ENCODE measurements at places on chromosomes 13 and 19.
A peak's percentile ranks its signal among the peaks of the same experiment; 100 is the strongest.

- no peak for DNase-seq
Observed at GRCh38 chr13:73416093-73416492, 357.3 kb downstream of the KLF5 start.

GRCh38 chr19:47444388-47444821 lies 25.1 kb upstream of the MEIS3 start:
- peak; percentile 50 for DNase-seq

DNA sequence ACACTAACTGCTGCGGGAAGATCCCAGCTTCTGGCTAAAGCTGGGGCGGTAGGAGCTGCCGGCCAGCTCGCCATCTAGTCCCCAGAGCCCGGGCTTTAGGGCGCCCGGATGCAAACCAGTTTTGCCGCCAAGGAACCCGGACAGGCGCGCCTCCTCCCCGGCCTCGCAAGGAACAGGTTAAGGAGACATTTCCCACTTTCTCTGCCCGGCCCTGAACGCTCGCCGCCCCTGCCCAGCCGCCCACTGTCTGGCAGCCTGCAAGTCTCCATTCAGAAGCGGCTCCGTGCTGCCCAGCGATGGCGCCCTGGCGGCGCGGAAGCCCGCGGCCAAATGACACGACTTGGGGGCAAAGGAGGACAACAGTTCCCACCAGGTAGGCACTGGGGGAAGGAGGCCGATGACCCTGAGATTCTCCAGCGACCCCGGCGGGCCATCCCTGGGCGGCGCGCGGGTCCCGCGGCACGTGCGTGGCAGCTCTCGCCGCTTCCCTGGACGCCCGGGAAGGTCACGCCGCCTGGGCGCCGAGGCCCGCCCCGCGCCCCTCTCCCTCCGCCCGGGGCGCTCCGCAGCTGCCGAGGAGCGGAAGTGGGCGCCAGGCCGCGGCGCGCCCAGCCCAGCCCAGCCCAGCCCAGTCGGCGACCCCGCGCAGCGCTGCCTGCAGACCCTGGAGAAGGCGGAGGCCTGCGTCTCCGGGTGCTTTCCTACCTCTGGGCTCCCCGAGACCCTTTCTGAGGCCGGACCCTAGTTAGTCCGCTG lies 42.2 kb upstream of the HNRNPA1L2 start:
- DNase-seq = peak; percentile 68

GRCh38 chr19:41861116-41861768 lies 1.2 kb downstream of the RPS19 start:
- no peak for DNase-seq

GRCh38 chr13:106381091-106381490 lies 154.4 kb downstream of the EFNB2 start:
- no peak for DNase-seq

DNA sequence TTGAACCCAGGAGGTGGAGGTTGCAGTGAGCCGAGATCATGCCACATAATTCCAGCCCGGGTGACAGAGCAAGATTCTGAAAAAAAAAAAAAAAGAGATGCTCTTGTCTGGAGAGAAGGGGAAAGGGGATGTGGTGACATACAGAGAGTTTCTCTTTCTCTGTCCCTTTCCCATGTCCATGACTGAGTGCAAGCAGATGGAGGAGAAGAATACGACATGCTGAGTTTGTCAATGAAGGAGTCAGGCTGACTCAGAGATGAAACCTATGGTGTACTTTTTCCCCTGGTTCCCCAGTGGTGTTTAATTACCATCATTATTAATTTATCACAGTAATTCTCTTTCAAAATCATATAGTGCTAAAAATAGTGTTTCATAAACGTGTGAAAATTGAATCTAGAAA lies 448.8 kb downstream of the FOXO1 start:
- no peak for DNase-seq

DNA sequence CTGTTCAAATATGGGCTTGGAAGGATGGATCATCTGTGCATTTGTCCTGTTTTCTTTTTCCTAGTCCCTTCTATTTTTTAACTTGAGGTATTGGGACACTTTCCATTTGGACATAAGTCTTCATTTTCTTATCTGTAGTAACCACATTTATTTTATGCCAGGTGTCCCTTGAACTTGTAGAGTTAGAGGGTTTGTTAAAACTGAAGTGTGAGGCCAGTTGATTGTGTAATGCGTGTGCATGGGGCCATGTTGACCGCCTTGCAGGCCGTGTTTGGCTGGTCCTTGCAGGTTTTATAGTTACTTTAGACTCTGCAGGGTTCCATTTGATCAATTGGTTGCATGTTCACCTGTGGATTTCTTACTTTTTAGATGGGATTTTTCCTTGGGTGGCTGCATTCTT lies 21.0 kb downstream of the SAE1 start:
- no peak for DNase-seq

DNA sequence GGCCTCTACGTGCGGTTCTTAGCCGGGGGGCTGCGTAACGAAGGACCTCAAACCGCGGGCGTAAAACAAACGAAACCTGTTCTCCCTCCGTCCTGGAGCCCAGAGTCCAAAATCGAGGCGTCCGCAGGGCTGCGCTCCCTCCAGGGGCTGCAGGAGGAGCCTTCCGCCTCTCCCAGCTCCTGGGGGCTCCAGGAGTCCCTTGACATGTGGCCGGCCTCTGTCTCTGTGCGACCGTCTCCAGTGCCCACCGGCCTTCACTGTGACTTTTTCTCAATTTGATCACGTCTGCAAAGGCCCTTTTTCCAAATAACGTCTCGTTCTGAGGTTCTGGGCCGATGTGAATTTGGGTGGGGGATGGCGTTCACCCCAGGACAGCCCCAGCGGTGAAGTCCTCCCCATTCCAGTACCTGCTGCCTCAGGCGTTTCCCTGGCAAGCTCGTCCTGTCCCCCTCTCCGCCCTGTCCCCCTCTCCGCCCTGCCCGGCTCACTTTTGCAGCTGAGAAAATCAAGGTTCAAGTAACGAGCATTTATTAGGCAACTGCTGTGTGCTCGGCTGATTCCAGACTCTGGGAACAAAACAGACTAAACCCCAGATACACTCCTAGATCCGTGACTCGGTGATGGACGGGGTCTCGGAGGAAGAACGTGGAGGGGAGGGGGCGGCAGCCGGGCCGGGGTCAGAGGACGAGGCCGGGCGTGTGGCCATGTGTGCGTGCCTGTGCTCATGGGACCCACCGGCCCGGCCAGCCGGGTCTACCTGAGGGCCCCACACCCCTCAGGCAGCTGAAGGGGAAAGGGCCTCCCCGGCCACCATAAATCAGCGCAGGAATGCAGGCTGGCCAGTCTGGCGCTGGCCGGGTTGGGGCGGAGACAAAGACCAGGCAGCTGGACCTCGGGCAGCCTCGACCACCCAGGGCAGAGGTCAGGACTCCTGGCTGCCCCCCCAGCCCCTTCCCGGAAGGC lies 28.1 kb upstream of the WDR18 start:
- no peak for DNase-seq

- no peak for DNase-seq
Observed at GRCh38 chr19:13214036-13214730, 64.0 kb downstream of the IER2 start.

DNA sequence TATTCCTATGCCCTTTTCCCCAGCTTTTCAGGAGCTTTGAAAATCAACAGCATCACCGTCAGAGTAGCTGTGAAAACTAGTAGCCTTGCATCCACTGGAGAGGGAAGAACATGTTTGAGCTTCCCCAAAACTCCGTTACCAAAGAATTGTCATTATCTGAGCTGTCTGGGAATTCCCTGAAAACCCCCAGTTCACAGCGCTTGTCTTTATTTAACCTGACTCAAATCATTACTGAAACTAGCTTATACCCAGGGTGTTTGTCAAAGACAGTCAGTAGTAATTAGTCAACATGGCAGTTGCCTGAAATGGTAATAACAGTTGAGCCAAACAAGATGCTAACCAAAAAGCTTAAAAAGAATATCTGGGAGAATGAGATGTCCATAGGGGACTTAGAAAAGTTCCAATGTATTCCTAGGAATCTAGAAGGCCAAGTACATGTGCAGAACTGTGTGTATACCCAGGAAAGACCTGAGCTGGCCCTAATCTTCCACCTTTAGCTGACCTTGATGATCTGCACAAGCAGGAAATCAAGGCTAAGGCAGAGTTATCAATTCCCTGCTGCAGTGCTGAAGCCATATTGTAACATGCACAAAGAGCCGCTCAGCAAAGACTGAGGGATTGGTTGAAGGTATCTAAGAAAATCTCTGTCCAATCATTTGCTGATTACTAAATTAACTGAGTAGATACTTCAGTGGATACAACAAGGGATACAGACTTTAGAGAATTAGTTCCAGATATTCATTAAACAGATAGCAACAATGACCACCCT lies 130.8 kb downstream of the KL start:
- DNase-seq = no peak

DNA sequence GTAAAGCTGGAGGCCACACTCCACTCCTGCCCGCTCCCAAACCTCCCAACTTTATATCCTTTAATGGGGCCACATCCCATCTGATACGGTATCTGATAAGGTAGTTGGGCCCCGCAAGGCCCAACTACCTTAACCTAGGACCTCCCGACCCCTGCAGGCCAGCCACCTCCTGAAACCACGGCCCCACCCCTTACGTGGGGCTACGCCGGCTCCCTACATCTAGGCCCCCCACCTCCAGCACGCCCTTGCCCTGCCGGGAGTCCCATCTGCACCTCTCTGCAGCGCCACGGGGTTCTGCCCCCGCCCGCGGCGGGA lies 2.2 kb downstream of the IGFLR1 start:
- DNase-seq = no peak

DNA sequence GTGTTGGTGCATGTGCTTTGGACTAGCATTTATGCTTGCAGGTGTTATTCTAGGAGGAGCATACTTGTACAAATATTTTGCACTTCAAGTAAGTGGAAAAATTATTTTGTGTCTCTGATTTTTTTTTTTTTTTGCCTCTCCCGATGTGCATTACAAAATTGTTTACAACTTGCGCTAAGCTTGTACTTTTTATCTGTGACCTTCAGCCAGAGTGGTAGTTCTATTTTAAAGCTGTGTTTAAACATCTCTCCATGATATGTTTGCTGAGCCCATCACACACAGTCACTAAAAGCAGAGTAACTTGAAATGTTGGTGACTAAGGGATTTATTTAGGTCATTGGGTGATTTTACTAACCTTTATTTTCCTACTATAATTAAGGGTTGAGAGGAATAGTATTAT lies 20.8 kb downstream of the ITM2B start:
- DNase-seq = no peak
